ENCODE measurements at places on chromosomes 1 and 21.

DNA sequence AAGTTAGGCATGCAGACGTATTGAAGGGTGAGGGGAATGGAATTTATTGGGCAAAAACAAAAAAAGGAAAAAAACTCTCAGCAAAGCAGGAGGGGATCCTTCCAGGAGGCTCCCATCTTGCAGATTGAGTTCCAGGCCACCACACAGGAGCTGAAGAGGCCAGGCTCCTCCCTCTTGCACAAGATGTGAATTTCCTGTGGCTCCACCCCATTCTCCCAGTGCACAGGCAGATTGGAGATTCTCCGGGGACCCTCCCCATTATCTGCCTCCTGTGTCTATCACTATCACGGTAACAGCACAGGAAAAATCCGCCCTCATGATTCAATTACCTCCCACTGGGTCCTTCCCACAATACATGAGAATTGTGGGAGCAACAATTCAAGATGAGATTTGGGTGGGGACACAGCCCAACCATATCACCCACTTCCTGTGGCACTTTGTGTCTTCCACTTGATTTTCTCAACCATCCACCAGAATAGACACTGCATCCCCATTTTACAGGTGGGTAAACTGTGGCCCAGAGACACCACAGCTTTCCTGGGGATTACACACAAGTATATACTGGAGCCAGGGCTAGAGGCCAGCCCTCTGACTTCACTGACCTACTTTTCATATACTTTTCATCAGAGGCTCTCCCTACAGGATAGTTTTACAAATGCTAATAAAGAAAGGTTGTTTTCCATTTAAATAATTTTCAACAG is 18.9 kb upstream of the COL6A1 start:
- no peak for DNase-seq

DNA sequence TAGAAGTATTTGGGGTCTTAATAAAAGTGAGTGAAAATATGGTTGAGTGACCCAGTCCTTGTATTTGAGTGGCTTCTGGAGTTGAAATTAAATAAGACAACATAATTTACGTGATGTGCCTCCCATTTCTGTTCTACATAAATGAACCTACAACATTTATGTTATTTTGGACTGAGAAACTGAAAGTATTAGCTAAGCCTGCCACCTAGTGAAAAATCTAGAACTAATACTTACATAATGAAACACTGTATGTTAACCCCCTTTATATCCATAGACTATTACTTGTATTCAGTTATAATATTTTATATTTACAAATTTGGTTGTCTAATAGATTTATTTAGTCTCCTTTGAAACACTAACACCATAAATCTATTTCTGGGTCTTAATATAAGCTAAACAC is 298.9 kb downstream of the KCNT2 start:
- no peak for DNase-seq

- no peak for DNase-seq
Measured at GRCh38 chr1:232923739-232924386, 26.5 kb upstream of the NTPCR start.

GRCh38 chr1:21704145-21704544 is 35.0 kb upstream of the RAP1GAP start:
- no peak for DNase-seq

GRCh38 chr1:90074137-90074536 is 79.2 kb downstream of the ZNF326 start:
- DNase-seq = no peak

GRCh38 chr21:43933199-43933598 is 68.2 kb downstream of the AGPAT3 start:
- DNase-seq = no peak

GRCh38 chr1:50582346-50582745 is 159.1 kb upstream of the DMRTA2 start:
- DNase-seq = no peak

Data from effector memory CD4-positive, alpha-beta T cell (primary cell).